ENCODE measurements at places on chromosomes 3 and 15. TPM values are rescaled to one million over a fixed set of nuclear protein-coding genes. Genes with fewer than 3 reads are reported as not detected.
A peak's percentile ranks its signal among the peaks of the same experiment; 100 is the strongest.

DNA sequence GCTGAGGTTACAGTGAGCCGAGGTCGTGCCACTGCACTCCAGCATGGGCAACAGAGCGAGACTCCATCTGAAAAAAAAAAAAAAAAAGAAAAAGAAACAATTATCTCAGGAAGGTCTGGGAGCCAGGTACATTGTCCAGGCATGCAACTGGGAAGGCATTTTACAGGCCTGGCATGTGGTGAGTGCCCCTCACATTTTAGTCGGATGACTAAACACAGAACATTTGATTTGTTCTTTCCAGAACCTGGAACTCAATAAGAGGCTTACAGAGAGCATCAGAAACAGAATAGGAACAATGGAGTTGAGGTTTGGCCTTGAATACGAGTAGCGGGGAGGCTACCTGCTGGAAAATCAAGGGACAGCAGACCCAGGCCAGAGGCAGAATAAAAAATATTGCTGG, 33.7 kb upstream of the IGF1R start:
- no peak overlapping the region for H3K4me3 ChIP-seq
- no peak overlapping the region for H3K27ac ChIP-seq
- H3K36me3 ChIP-seq: no peaks in the 10 kb centered on the region
- 0 out of 2 replicates have a peak, but pooled peaks cover 1% of the 10 kb centered on the region for H3K4me1 ChIP-seq

The ALPK3 gene
- total RNA-seq: 0.13 TPM

The CAMK1 gene
- total RNA-seq: 30.6 TPM

The NECTIN3 gene
- total RNA-seq: 111 TPM

DNA sequence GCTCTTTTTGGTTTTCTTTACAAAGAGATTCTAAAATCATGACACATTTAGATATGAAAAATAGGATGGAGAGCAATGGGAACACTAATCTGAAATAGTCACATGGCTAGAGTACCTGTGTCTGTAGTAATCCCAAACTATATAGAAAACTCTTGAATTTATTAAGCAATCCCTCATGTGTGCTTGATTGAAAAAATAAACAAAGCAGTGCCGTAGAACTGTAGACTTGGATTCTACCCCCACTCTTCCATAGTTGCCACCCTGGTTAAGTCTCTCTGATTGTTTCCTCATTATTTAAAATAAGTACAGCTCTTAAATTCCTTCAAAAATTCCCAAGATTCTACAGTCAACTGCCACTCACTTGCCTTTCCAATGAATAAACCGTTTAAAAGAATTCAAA, 58.9 kb upstream of the ACTC1 start:
- H3K27ac ChIP-seq: no peak overlapping the region
- no peak for DNase-seq
- no peaks in the 10 kb centered on the region for H3K36me3 ChIP-seq
- no peak overlapping the region for H3K4me3 ChIP-seq
- no peaks in the 10 kb centered on the region for H3K27me3 ChIP-seq

DNA sequence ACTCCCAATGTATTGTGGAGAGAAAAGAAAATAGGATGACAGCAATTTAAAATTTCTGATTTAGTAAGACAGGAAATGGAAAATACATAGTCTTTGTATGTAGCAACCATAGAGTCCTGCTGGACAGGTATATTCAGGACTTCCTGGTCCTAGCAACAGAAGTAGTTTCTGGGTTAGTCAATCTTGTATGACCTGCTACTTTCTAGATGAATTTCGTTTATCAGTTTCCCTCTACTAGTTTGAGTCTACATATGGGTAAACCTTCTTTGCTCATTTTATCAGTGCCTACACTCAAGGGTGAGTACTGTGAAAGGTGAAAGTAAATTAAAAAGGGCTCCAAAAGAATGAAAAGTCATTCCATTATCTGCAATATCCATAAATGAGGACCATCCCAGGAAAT, 309.8 kb downstream of the UNC13C start:
- no peaks in the 10 kb centered on the region for H3K27me3 ChIP-seq
- DNase-seq: no peak
- H3K36me3 ChIP-seq: no peaks in the 10 kb centered on the region
- H3K27ac ChIP-seq: no peak overlapping the region
- no peaks in the 10 kb centered on the region for H3K4me1 ChIP-seq

- H3K27ac ChIP-seq: no peak overlapping the region
- H3K27me3 ChIP-seq: no peaks in the 10 kb centered on the region
- H3K4me1 ChIP-seq: peaks cover 13% of the 10 kb centered on the region
- no peak for DNase-seq
- H3K4me3 ChIP-seq: no peak overlapping the region
Measured at GRCh38 chr3:25817107-25817506, 27.2 kb downstream of the OXSM start.

The C3orf85 gene
- not detected for total RNA-seq

DNA sequence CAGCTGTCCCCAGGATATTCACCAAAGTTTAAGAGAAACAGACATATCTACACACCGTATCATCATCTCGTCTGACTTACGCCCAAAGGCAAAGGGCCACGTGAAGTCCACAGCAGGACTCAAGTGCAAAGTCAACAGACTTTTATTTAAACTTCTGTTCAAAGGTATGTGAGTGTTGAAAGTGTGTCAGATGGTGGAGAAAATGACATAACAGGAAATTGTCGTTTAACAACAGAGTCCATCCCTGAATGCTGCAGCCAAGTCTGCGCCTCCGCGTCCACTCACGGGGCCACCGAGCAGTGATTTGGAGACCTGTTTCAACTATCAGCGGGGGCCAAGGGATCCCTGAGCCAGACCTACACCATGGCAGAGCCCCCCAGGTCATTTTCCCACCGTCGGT, 165.6 kb downstream of the XXYLT1 start:
- no peak overlapping the region for H3K27ac ChIP-seq
- H3K36me3 ChIP-seq: no peaks in the 10 kb centered on the region
- no peaks in the 10 kb centered on the region for H3K27me3 ChIP-seq
- peaks cover 23% of the 10 kb centered on the region for H3K4me1 ChIP-seq
- DNase-seq: no peak

GRCh38 chr15:59346951-59347350, 25.7 kb downstream of the MYO1E start:
- H3K27ac ChIP-seq: no peak overlapping the region
- peaks cover 7% of the 10 kb centered on the region for H3K36me3 ChIP-seq
- H3K4me1 ChIP-seq: peaks cover 30% of the 10 kb centered on the region
- no peak for DNase-seq

The SLCO3A1 gene
- 0.38 TPM for total RNA-seq

The GOLGA8O gene
- not detected for total RNA-seq

- no peak for DNase-seq
- H3K4me3 ChIP-seq: no peak overlapping the region
- H3K4me1 ChIP-seq: peaks cover 6% of the 10 kb centered on the region
- H3K27ac ChIP-seq: no peak overlapping the region
- H3K36me3 ChIP-seq: no peaks in the 10 kb centered on the region
- H3K27me3 ChIP-seq: no peaks in the 10 kb centered on the region
Measured at GRCh38 chr3:138323971-138324370, 5.7 kb downstream of the NME9 start.

The COPG1 gene
- total RNA-seq: 298 TPM

The CD200 gene
- 0.76 TPM for total RNA-seq

GRCh38 chr3:24154013-24154695, 209.1 kb downstream of the NR1D2 start:
- no peaks in the 10 kb centered on the region for H3K36me3 ChIP-seq
- no peaks in the 10 kb centered on the region for H3K27me3 ChIP-seq
- H3K27ac ChIP-seq: no peak overlapping the region
- DNase-seq: peak; percentile 25

DNA sequence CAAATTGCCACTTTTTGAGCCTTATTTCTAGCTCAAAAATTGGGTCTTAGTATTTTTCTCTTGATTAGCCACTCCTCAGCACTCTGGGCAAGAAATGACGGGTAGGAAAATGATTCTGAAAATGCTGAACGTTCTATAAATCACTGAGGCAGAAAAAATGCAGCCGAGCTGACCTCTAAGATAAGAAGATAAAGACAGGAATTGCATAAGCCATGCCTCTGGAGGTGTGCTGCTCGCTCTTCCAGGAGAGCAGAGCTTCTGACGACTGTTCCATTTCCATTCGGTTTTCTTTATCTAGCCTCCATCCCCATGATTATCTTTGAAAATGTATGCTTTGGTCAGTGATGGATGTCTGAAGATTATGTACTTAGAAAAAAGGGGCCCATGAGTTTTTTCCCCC, 558.8 kb upstream of the ADAMTS9 start:
- 0 out of 2 replicates have a peak, but pooled peaks cover 11% of the 10 kb centered on the region for H3K27me3 ChIP-seq
- H3K36me3 ChIP-seq: no peaks in the 10 kb centered on the region
- H3K4me1 ChIP-seq: no peaks in the 10 kb centered on the region
- DNase-seq: no peak
- H3K27ac ChIP-seq: no peak overlapping the region
- H3K4me3 ChIP-seq: no peak overlapping the region

DNA sequence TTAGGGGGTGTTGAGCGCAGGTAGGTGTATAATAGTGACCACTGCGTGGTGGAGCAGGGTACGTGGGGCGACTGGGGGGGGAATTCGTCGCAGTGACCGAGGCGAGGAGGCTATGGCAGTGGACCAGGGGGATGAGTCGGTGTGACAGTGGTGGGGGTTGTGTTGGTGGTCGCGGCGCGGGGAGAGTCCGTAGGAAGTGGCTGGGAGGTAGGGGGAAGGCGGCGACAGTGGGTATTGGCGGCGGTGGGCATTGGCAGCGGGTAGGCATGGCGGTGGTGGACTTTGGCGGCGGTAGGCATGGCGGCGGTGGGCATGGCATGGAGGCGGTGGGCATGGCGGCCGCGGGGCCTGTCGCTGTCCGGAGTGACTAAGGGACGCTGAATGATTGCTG, 739 bp downstream of the SNRPN start:
- no peak for DNase-seq
- H3K27me3 ChIP-seq: no peaks in the 10 kb centered on the region
- H3K27ac ChIP-seq: peak overlapping the region; percentile 91
- peak overlapping the region; percentile 88 for H3K4me3 ChIP-seq
- no peaks in the 10 kb centered on the region for H3K4me1 ChIP-seq

- no peak overlapping the region for H3K27ac ChIP-seq
Measured at GRCh38 chr15:77538027-77538451, 94.7 kb downstream of the LINGO1 start.

DNA sequence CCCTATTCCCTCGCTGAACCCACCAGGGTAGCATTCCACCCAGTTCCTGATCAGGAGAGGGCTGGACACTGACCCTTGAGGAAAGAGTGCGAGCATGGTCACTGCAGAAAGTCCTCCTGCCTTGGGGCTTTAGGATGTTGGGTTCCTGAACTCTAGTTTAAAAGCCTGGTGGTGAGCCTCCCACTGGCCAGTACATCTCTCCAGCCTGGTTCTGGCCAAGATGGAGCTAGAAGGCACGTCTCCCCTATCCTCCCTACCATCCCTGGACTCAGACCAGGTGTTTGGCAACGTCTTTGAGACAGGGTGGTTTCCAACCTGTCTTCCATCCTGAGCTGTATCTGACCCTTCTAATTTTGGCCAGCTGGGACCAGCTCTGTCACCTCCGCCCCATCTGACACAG, 31.4 kb downstream of the NBEAL2 start:
- no peaks in the 10 kb centered on the region for H3K27me3 ChIP-seq
- H3K4me3 ChIP-seq: no peak overlapping the region
- H3K36me3 ChIP-seq: no peaks in the 10 kb centered on the region
- no peak for DNase-seq
- H3K27ac ChIP-seq: no peak overlapping the region

DNA sequence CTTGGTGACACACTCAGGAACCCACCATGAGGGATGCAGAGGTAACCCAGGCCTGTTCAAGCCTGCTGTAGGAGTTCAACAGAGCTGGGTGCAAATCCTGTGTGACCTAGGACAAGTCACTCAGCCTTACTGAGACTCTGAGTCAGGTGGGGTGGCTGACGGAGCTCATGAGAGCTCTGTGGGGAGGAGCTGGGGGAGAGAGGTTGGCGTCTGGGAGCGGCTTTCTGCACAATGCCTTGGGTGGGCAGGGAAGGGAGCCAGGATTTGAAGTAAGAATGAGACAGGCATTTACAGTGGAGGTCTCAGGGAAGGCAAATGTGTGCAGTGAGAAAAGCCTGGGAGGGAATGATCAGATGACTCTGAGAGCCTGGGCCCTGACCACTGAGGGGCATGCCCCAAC, 18.3 kb downstream of the C3orf18 start:
- no peak overlapping the region for H3K27ac ChIP-seq
- H3K36me3 ChIP-seq: no peaks in the 10 kb centered on the region
- 0 out of 2 replicates have a peak, but pooled peaks cover 5% of the 10 kb centered on the region for H3K4me1 ChIP-seq

The PATL2 gene
- total RNA-seq: not detected

GRCh38 chr15:70491201-70491621, 272.1 kb downstream of the UACA start:
- DNase-seq: peak; percentile 56
- H3K27ac ChIP-seq: no peak overlapping the region
- no peak overlapping the region for H3K4me3 ChIP-seq
- H3K36me3 ChIP-seq: no peaks in the 10 kb centered on the region
- peaks cover 73% of the 10 kb centered on the region for H3K4me1 ChIP-seq

DNA sequence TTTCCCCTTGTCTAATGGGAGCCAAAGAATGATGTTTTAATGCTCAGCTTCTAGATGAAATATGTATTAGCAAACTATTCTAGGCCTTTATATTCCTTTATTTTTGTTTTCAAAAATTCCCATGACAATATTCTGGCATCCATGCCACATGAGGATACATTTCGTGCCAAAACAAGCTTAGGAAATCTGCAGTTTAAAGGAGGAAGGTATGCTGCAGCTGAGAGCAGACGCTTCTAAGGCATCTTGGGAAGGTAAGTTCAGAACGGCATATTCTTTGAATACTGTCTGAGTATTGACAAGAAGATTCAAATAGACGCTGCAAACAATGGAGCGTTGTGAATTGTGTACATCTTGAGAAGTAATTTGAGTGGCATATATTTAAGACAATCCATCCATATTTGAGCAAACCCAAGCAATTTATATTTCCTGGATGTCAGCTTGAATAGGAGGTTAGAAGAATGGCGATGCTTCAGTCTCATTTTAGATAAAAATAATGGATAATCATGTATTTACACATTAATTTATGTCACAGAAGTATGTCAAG, 158.6 kb downstream of the RAP2B start:
- H3K27ac ChIP-seq: no peak overlapping the region
- DNase-seq: no peak
- no peak overlapping the region for H3K4me3 ChIP-seq
- no peaks in the 10 kb centered on the region for H3K27me3 ChIP-seq
- H3K36me3 ChIP-seq: no peaks in the 10 kb centered on the region
- 0 out of 2 replicates have a peak, but pooled peaks cover 1% of the 10 kb centered on the region for H3K4me1 ChIP-seq

GRCh38 chr3:58346368-58346767, 13.7 kb downstream of the PXK start:
- peaks cover 17% of the 10 kb centered on the region for H3K4me1 ChIP-seq
- H3K27ac ChIP-seq: no peak overlapping the region
- DNase-seq: no peak
- H3K36me3 ChIP-seq: no peaks in the 10 kb centered on the region
- H3K27me3 ChIP-seq: no peaks in the 10 kb centered on the region

GRCh38 chr3:177471733-177472480, 274.6 kb upstream of the TBL1XR1 start:
- peaks cover 34% of the 10 kb centered on the region for H3K4me1 ChIP-seq
- no peaks in the 10 kb centered on the region for H3K36me3 ChIP-seq

Measured in GM23248 (cell line).